OCI-M1 (cell line): ENCODE measurements at places on chromosomes 1 and 21.

DNA sequence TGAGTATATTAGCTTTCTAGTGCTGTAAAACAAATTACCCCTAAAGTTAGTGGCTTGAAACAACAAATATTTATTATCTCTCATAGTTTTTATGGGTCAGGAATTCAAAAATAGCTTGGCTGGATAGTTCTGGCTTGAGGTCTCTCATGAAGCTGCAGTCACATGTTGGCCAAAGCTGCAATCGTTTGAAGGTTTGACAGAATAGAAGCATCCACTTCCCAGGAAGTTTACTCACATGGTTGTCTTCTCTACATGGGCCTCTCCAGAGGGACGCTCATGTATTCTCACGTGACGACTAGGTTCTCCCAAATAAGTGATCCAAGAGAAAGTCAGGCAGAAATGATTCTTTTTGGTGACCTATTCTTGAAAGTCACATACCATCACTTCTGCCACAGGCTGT, 99.1 kb downstream of the NIBAN1 start:
- DNase-seq, result no peak

- peak; percentile 17 for DNase-seq
These were observed 597.3 kb upstream of the ADGRL4 start for GRCh38 chr1:79603843-79604242.

GRCh38 chr21:43034826-43035225, 40.8 kb downstream of the CBS start:
- no peak for DNase-seq

DNA sequence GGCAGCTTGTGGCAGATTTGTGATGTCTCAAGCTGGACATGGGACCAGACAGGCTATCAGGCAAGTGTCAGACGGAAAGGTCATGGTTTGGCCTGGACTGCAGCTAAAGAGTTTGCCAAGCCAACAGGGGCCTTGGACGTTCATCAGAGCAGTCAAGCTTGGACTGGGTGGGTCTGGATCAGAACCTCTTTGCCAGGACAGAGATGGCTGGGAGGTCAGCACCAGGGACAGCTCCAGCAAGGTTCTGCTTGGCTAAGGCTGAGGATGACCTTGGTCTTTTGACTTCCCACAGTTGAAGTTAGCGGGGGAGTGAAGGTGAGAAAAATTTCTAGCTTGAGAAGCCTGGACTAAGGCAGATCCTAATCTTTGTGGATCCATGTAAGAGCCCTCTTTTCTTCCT, 68.1 kb downstream of the GRIK3 start:
- DNase-seq, result peak; percentile 30

DNA sequence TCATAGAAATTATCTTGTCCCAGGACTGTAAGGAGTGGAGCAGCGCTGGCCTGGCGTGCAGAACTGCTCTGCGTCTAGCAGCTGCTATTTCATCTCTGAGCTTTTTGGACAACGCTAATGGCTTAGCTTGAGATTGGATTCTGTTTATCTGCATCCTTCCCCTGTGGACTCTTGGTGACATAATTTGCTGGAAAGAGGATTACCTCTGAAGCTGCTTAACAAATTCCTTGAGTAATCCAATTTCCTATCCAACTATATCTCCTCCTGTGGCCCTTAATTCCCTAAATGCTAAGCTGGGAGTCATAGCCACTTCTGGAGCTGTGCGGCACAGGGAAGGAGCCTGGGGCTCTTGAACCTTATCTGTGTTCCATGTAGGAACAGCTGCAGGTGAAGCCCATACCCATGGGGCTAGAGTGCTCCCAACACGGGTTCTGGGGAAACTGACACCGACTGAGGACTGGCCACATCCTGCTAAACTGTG, 43.2 kb downstream of the IL6R start:
- DNase-seq, result no peak
